ENCODE measurements at places on chromosomes 2 and 18.

GRCh38 chr2:15539999-15540398, 21.1 kb downstream of the NBAS start:
- DNase-seq: no peak

DNA sequence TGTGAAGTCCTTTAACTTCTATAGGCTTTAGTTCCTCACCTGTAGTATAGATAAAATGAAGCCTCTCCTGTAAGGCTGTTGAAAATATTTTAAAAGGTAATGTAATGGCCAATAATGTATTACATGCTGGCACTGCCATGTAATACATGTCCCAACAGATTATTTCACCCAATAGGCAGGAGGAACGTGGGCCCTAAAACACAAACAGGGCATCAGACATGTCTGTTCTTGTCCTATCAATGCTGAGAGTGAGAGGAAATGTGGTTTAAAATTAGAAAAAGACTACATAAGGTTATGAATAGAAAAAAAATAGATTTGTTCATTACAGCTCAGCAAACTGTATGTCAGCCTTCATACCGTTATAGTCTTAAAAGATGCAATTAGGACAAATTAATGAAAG, 492.7 kb upstream of the DDX18 start:
- no peak for DNase-seq

DNA sequence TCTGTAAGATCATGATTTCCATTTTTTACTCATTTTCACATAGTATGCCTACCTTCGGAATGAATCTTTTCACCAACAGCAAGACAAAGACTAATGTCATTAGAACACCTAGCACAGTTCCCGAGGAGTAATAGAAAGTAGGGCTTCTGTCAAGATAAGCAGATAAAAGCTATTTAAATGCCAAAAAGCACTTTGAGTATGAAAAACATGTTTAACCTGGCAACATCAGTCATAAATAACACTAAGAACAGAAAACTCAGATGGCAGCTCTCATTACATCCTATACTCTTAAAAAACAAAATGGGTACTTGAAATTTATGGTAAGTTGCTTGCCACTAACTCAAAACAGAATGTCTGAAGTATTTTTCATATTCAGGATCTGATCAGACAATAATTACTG, 17.1 kb downstream of the NEMP2 start:
- no peak for DNase-seq

- no peak for DNase-seq
These were observed 77.0 kb downstream of the ARHGEF33 start for GRCh38 chr2:38966678-38967077.

- no peak for DNase-seq
These were observed 23.9 kb downstream of the MTHFD2 start for GRCh38 chr2:74222300-74222650.

DNA sequence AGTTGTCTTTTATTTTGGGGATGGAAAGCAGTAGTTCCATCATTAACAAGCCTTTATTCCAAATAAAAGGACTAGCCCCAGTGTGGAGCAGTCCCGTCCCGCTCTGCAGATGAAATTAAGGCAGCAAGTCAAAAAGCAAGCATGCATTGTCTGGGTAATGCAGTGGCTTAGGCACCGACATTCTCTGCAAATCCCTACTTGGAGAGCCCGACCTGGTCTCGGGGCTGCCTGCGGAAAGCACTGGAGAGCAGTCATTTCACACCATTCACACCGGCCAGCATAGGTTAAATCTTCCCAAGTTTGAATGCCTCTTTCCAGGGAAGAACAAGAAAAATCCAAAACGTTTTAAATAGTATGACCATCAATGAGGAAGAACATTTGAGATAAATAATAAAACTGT, 24.4 kb upstream of the RAB12 start:
- DNase-seq: no peak

DNA sequence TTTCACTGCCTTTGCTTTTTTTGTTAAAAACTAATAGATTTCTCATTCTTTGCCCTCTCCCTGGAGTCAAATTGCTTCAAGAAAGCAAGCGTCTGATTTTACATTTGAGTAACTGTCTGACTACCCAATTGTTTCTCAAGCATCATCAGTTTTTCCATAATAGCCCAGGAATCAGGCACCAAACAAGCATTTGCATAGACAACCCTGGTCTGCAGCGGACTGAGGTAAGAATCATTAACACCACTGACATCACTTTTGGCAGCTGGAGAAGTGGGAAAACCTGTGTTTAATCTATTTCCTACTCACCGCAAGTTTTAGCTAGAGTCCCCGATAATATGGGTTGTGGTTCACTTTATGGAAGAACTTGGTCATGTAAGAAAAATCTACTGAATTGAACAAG, 55.7 kb downstream of the IRS1 start:
- no peak for DNase-seq

- peak; percentile 4 for DNase-seq
These were observed 500.9 kb downstream of the FBXO15 start for GRCh38 chr18:73646772-73647171.

- DNase-seq: no peak
These were observed 60.7 kb downstream of the RRM2 start for GRCh38 chr2:10183146-10183675.

DNA sequence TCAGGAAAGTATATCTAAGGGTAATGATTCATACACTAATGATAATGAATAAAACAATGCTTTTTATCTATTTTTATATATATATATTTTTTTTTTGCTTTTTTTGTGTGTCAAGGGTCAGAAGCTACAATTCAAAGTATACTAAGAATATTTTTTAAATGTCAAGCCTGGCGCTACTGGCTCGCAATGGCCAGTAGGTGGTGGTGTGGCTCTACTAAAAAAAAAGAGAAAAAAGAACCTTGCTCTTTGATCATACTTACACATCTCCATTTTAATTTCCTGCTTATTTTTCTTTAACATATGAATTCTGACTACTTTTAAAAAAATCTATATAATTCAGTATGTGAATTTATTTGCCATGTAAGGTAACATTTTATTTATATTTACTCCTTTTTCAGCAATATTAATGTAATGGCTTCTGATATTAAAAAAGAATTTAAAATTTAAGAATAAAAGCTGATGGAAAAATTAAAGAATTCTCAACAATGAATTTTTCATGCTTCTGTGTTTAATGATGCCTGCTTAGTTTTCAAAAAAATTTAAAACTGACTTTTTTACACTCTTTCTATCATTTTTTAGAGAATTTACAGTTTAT, 232.9 kb downstream of the GULP1 start:
- peak; percentile 71 for DNase-seq

DNA sequence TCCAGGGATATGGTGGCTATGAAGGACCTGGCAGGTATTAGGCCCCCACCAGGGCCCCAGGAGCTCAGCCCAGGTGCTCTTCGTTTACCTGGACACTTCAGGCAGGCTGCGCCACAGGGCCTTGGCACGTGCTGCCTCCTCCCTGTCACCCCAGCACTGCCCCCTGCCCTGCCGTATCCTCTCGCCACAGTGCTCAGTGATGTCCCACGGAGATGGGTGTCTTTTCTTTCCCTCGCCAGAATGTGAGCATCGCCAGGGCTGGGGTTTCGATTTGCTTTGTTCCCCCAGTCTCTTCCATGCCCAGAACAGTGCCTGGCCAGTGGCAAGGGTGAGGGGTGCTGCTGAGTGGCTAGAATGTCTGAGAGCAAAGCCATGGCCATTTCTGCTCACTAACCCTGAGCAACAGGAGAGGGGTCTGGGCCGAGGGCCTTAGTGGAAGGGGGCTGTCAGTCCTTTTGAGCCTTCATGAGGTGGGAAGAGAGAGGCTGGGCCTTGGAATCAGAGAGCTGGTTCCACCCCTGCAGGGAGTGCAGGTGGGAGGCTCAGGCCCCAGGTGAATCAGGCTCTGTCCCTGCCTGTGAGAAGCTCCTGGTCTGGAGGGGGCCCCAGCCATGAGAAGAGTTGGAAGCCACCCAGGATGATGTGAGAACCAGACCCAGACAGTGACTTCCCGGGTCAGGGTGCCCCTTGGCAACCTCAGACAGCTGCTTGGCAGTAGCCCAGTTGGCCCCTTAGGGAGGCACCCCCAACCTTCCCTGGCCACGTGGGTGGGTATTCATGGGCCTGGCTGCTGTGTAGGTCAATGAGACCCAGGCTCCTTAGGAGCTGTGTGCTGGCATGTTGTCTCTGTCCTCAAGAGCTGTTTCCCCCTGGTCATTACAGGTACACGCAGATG, 129.9 kb upstream of the HS6ST1 start:
- no peak for DNase-seq

- no peak for DNase-seq
These were observed 221.4 kb downstream of the NDUFA10 start for GRCh38 chr2:239803766-239804115.

DNA sequence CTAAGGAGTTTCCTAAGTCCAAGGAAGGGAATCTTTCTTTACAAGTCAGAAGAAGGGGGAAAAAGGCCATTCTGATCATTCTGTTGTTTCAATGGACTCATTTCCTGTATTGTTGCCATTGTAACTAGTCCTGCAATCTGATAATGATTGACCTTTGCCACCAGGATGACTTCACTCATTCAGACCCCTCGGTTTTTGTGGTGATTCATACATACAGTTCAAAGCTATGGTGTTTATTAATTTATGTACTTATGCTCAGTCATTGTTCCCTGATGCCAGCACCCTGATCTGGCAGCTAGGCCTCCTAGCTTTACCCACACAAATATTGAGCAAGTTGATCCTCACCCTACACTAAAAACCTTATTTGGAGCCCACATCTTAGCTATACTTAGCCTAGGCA, 57.6 kb upstream of the ZNF519 start:
- peak; percentile 2 for DNase-seq

- DNase-seq: no peak
These were observed 244.0 kb downstream of the FIGN start for GRCh38 chr2:163491850-163492249.

GRCh38 chr2:165787334-165787733, 6.7 kb downstream of the GALNT3 start:
- no peak for DNase-seq

DNA sequence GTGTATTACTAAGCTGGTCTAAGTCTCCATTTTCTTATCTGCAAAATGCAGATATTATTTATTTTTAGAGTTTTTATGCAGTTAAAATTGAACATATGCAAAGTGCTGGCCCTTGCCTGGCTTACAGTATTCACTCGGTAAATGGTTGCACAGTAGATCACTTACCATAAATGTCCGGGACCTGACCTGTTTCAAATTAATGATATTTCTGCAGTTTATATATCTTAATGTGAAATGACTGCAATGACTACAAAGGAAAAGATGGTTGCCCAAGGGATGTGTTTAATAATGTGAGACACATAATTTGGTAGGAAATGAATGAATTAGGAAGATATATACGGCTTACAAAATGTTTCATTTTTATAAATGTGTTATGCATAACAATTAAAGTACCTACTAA, 37.1 kb downstream of the LRRC30 start:
- no peak for DNase-seq

GRCh38 chr18:58727776-58728500, 56.7 kb downstream of the MALT1 start:
- DNase-seq: no peak

DNA sequence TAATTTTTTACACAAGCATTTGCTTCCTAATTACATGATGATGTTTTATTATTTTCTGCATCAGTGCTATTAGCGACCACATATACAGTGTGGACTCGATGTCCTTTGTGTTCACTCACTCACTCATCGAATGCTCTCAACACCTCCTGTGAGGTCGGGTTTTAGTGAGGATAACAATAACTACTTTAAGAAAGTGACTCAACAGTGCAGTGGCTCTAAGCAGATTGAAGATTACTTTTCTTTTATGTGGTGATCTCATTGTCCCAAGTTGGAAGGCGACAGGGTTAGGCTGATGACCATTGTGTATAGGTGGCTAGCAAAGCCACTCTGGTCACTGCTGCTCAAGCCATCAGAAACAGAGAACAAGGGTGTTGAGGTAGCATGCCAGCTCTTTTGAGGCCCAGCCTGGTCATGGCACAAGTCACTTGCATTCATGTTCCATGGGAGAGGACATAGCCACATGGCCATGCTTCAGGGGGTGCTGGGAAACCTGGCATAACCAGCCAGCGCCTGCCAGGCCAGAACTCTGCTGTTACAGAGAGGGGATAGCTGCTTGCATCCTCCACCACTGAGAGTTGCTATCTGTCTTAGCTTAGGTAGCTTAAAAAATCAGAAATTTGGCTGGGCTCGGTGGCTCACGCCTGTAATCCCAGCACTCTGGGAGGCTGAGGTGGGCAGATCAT, 60.4 kb downstream of the PDCL3 start:
- DNase-seq: no peak

- DNase-seq: no peak
These were observed 182.3 kb upstream of the STK17B start for GRCh38 chr2:196353717-196354116.

- no peak for DNase-seq
These were observed 205.9 kb downstream of the ACKR3 start for GRCh38 chr2:236775511-236775910.

GRCh38 chr18:78640246-78640995, 339.2 kb upstream of the SALL3 start:
- DNase-seq: no peak

DNA sequence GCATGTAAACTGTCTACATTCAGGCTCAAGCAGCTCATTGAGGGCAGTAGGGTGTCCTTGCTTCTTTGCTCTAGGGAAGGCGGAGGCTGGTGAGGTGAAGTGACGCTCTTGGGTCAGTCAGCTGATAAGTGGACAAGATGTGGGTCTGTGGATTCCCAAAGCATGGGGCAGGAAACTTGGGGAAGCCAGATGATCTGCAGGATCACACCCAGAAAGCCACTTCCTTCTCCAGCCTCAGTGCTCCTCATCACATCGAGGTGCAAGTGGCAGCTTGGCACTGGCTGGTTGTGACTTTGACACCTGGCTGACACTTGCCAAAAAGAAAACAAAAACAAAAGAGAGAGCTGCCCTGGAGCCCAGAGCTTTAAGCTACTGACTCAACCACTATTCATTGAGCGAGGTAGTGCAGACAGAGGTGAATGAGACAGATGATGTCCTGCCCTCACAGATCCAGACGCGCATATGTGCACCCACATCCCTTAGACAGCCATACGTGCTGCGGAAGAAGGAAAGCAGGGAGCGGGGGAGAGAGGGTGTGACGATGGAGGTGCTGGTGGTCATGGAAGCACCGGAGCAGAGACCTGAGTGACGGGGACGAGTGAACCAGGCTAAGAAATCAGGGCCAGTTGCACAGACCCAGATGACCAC, 3.1 kb upstream of the CIB4 start:
- DNase-seq: no peak

DNA sequence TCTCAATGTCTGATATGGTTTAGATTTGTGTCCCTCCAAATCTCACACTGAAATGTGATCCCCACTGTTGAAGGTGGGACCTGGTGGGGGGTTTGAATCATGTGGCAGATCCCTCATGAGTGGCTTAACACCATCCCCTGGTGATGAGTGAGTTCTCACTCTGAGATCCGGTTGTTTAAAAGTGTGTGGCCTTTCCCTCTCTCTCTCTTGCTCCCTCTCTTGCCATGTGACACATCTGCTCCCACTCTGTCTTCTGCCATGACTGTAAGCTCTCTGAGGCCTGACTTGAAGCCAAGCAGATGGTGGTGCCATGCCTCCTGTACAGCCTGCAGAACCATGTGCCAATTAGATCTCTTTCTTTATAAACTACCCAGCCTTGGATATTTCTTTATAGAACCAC, 108.8 kb downstream of the RBMS1 start:
- no peak for DNase-seq

GRCh38 chr2:231423176-231423575, 27.7 kb downstream of the B3GNT7 start:
- no peak for DNase-seq

All from ACHN (cell line).